ENCODE measurements at places on chromosomes 12 and 14.

- DNase-seq = no peak
These were observed 40.8 kb downstream of the DYRK2 start for GRCh38 chr12:67689385-67689784.

- DNase-seq = no peak
These were observed 401.8 kb upstream of the TMPO start for GRCh38 chr12:98113548-98113947.

GRCh38 chr12:121288986-121289385 is 7.5 kb downstream of the CAMKK2 start:
- no peak for DNase-seq

GRCh38 chr14:46054526-46054925 is 597.1 kb downstream of the RPL10L start:
- no peak for DNase-seq

DNA sequence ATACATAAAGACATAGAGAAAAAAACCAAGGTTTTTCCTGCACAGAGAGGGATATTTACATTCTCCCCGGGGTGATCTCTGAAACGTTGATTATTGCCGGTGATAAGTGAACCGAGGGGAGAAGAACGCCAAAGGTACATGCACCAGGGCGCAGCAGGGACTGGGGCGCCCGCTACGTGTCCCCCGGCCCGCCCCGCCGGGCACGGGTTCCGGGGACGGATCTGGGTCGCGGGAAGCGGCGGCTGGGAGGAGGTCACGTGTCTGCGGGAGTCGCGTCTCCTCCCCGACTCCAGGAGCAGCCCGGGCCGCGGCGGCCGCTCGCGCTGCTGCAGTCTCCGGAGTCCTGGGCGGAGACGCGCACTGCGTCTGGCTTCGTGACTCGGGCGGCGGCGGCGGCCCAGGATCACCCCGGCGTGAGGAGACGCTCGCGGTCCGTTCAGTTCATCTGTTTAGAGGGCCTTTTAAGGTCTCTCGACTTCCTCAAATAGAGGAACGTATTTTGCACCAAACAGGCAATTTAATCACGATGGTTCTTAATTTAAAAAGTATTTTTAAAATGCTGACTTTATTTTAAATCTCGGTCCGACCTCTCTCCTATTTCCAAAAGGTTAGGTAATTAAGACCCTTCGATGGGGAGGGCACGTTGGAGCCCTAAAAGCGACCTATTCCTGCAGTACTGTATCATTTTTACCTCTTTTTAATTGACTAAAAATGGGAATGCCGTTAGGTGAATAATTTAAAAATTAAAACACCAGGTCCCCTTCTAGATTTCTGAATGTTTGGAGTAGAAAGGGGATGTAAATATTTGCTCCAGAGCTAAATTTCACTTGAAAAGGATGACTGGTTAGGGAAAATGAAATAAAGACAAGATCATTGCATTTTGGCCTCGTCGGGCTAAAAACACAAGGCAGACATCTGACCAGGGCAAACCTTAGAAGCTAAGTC is 1.8 kb upstream of the BHLHE41 start:
- no peak for DNase-seq

DNA sequence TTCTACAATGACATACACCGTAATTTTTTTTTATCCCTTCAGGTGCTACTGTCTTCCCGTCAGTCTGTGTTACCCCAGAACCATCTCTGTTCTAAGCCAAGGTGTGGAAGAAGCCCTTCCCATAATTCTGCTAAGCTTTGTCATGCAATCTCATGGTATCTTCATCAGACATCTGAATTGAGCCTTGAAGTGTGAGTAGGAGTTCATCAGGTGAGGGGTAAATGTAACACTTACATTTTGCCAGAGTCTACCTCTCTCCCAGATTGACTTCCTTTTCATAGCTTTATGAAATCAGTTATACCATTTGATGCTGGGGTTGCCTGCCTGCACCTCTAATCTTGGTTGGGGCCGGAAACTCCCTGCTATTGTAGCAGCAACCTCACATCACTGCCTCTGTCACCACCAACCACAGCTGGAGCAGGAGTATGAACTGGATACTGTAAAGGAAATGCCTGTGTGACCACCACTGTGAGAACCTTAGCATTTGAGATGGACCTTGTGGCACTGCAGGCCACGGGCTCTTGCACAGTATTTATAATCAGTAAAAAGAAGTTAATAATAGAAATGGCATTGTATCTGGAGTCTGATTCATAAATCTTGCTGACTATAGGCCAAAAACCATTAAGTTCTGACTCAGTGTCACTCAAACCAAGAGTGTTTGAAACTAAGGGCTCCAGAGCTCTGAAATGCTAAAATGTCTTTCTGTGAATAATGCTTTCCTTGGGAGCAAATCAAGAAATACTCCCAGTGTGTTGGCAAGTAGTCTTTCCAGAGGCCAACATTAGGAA is 58.7 kb upstream of the STK38L start:
- peak; percentile 15 for DNase-seq

DNA sequence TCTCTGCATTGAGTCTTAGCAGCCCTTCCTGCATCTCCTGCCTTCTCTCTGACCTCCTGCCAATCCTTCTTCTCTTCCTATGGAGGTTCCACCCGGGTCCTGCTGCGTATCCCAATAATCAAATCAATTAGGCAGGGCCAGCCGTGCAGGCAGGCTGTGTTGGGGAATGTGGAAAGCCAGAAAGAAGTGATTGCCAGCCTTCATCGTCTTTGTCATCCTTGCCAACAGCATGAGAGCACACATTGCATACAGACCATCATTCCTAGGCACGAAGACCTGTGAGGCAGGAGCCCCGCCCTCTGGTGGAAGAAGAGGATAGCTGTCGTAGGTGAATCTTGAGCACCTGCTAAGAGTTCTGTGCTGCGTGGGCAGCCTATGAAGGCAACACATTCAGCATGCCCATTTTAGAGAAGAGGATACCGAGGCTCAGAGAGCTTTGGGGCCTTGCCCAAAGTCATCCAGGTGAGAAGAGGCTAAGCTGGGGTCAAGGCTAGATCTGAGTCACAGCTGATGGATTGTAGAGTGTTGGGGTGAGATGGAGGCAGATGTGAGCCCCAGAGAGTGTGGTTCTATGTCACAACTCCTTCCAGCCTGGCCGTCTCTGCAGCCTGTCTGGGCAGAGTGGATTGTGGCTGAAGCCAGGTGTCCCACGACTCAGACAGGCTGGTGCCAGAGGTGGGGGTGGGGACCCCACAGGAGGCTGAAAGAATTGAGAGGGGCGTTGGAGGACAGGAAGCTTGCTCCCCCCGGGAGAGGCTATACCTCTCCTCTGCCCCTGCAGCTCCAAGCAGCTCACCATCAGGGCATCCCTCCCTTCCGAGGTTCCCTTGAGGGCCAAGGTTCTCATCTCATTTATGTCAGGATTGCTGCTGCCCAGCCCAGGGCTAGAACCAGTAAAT is 12.7 kb downstream of the C14orf132 start:
- no peak for DNase-seq

- DNase-seq = no peak
These were observed 190.2 kb upstream of the CNOT2 start for GRCh38 chr12:70052931-70053497.

Data from immature natural killer cell (primary cell).